ENCODE measurements at places on chromosomes 5 and 9. TPM values are rescaled to one million over a fixed set of nuclear protein-coding genes. Genes with fewer than 3 reads are reported as not detected.

The SLC6A18 gene
- total RNA-seq = not detected

The TMEFF1 gene
- not detected for total RNA-seq

The TMEM215 gene
- not detected for total RNA-seq

The PCDHGA8 gene
- total RNA-seq = 4.2 TPM

The PIP5K1B gene
- total RNA-seq = 31.4 TPM

The ZBTB26 gene
- total RNA-seq = 7.0 TPM
